Stimulated activated CD4-positive, alpha-beta T cell treated with anti-CD3 and anti-CD28 coated beads, Interleukin-15, amount 100 ng/mL, for 1 hour (primary cell): ENCODE measurements at places on chromosomes 3 and 15.

GRCh38 chr3:159840703-159841299, 147.8 kb upstream of the IL12A start:
- DNase-seq: no peak

GRCh38 chr3:172658344-172659245, 52.3 kb downstream of the NCEH1 start:
- no peak for DNase-seq

GRCh38 chr3:106157411-106157810, 288.6 kb upstream of the CBLB start:
- DNase-seq: no peak

GRCh38 chr3:115275896-115276295, 128.8 kb upstream of the ZBTB20 start:
- no peak for DNase-seq

DNA sequence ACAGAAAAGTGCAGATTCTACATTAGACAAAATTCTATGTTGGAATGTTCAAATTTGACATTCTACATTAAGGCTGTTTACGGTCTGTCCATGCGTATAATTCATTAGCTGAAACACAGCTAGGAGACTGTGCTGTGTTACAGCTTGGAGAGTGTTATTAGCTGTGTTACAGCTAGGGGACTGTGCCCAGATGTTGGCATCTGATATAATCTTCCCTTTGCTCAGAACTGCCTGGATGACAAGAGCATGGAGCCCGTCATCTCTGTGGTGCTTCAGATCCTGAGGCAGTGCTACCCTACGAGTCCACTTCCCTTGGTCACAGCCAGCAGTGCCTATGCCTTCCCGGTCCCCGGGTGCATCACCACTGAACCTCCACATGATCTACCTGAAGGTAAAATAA, 177.0 kb downstream of the AGBL1 start:
- no peak for DNase-seq

DNA sequence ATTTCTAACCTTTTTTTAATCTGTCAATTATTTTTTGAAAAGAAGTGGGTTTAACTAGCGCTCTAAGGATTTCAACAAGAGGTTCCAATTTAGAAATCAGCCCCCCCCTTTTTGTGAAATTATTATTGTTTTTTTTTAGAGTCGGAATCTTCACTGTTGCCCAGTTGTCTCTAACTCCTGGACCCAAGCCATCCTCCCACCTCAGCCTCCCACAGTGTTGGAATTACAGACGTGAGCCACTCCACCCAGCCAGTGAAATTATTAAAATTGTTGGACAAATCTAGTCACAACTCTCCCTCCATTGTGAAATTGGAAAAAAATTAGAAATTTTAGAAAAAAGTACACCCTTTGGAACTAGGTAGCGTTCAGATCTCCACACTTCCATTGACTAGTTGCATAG, 2.5 kb downstream of the AKAP13 start:
- DNase-seq: no peak
